Mammary epithelial cell (primary cell): ENCODE measurements at places on chromosomes 13 and 19. TPM values are rescaled to one million over a fixed set of nuclear protein-coding genes. Genes with fewer than 3 reads are reported as not detected.

The C19orf85 gene
- not detected in 2 replicates for total RNA-seq

The SLC27A5 gene
- 4.5 TPM for total RNA-seq

The SLC35E1 gene
- total RNA-seq = 59.1 and 67.2 TPM in 2 replicates

The KRTDAP gene
- total RNA-seq = not detected
